ENCODE measurements at places on chromosomes 13 and 19.

- DNase-seq = no peak
Measured at GRCh38 chr13:64020126-64020525, 2604.5 kb upstream of the PCDH20 start.

DNA sequence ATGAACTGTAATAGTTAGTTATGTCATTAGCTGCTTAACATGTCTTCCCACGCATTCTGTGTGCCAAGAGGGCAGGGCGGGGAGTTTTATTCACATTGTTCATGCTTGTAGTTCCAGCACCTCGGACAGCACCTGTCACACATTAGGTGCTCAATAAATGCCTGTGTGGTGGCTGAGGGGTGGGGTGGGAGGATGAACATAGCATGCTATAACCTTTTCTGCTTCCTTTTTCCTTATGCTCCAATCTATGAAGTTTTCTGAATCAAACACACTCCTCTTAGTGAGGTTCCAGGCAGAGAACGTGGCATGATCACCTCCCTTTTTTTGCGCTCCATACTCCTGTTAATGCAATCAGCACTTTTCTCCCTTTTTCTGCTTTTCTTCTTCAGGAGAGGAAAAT, 15.8 kb upstream of the PTPRS start:
- DNase-seq = no peak

- no peak for DNase-seq
Measured at GRCh38 chr19:1028062-1028926, 1.9 kb downstream of the CNN2 start.

GRCh38 chr19:7340959-7341837, 7.5 kb upstream of the ARHGEF18 start:
- peak; percentile 89 for DNase-seq

- no peak for DNase-seq
Measured at GRCh38 chr19:31144075-31144870, 205.0 kb downstream of the TSHZ3 start.

DNA sequence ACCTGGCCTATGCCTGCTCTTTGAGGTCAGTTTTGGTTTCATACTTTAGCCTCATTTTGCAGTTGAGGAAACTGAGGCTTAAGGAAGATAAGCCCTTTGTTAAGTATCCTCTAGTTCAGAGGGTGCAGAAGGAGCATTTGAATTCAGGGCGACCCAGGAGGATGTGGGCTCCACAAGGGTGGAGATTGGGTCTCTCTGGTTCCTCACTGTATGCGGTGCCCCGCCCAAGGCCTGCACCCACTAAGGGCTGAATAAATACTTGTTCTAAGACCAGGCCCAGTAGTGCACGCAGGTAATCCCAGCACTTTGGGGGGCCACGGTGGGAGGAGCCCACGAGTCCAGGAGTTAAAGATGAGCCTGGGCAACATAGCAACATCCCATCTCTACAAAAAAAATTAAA, 768 bp upstream of the SLC44A2 start:
- DNase-seq = no peak

DNA sequence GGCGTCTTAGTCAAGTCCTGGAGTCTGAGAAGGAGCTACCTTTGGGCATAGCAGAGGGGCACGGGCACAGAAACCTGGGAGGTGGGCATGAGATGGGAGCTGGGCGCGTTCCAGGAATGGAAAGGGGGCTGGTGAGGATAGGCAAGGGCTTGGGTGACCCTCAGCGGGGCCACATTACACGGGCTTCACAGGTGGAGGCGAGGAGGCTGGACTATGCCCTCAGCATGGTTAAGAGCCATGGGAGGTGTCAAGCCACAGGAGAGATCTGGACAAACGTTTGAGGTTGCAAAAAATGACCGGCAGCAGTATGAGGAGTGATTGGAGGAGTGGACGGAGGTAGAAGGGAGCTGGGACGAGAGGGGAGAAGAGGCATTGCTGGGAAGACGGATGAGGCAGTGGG, 21.5 kb downstream of the NECTIN2 start:
- no peak for DNase-seq

GRCh38 chr19:8331263-8331845, 10.1 kb downstream of the RPS28 start:
- no peak for DNase-seq

DNA sequence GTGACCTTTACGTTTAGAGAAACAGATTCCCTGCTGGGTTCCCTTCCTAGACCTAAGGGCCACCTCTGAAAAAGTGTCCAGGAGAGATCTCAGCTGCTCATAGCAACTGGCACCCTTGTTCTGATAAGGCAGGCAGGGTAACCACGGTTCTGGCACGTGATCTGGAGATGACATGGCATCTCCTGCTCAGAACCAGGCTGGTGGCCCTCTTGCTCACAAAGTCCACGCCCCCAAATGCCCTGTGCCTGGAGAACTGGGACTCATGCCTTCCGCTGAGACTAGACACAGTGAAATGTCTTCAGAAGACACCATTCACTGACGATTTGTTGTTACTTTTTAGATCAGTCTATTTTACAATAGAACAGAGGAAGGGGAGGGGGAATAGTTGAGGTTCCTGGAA, 174.1 kb downstream of the ZNF536 start:
- no peak for DNase-seq

DNA sequence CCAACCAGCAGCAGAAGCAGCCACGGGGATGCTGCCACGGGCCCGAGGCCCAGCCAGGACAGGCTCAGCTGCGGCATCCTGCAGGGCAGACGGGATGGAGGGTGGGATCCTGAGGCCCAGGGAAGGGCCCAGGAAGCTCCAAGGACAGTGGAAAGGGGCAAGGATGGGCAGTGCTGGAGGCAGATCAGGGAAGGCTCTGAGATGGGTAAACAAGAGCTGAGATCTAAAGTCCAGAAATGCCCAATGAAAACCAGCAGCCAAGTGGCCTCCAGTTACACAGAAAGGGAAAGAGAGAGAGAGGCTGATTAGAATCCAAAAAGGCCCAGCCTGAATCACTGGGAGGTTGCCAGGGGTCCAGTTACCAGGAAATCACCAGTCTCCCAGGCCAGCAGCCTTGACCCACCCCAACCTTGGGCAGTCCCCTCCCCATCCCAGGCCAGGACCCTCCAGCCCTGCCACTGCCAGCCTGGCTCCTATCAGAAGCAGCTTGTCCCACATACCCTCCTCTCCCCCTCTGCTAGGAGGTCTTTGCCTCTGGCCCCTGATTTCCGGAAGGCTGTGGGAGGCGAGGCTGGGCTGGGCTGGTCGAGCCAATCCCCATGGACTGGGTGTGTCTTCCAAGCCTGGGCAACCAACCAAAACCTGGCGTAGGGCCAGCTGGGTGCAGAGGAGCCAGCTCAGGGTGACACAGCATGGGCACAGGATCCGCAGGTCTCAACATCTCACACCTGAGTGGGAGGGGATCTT, at the start of gene CYP4F11:
CYP4F11 (minus strand) TSS at position 198 of the 747 bp plus-strand sequence; CDS start at position 77, 121 bp downstream.
- DNase-seq = peak; percentile 77

- DNase-seq = no peak
Measured at GRCh38 chr19:6572217-6572616, 18.7 kb downstream of the CD70 start.

- no peak for DNase-seq
Measured at GRCh38 chr13:50844084-50844875, 788 bp upstream of the DLEU7 start.

GRCh38 chr13:85366759-85367417, 432.3 kb downstream of the SLITRK6 start:
- DNase-seq = no peak

GRCh38 chr13:72586518-72586917, 140.9 kb downstream of the MZT1 start:
- DNase-seq = no peak

DNA sequence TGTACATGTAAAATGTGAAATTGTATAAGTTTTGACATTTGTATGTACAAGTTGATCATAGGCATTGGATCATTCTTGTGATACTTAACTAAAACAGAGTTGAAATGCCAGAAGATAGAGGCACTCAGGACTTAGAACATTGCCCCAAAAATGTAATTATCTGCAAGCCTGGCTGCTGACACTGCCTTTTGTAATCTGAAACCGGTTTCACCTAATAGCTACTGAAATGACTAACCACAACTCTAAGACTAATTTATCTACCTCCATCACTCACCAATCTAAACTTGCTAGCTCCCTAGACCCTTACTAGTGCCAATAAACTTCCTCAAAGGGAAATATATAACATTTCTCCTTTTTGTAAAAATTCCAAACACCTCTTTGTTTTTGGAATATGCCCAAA, 2596.2 kb downstream of the PCDH9 start:
- no peak for DNase-seq

DNA sequence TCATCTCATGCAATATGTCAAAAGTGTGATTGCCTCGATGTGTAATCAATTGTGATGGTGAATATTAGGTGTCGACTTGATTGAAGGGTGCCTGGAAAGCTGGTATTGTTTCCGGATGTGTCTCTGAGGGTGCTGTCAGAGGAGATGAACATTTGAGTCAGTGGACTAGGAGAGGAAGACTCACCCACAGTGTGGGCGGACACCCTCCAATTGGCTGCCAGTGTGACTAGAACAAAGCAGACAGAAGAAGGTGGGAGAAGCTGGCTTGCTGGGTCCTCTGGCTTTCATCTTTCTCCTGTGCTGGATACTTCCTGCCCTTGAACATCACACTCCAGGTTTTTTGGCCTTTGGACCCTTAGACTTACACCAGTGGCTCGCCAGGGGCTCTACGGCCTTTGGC, 15.5 kb upstream of the CABP5 start:
- DNase-seq = no peak

DNA sequence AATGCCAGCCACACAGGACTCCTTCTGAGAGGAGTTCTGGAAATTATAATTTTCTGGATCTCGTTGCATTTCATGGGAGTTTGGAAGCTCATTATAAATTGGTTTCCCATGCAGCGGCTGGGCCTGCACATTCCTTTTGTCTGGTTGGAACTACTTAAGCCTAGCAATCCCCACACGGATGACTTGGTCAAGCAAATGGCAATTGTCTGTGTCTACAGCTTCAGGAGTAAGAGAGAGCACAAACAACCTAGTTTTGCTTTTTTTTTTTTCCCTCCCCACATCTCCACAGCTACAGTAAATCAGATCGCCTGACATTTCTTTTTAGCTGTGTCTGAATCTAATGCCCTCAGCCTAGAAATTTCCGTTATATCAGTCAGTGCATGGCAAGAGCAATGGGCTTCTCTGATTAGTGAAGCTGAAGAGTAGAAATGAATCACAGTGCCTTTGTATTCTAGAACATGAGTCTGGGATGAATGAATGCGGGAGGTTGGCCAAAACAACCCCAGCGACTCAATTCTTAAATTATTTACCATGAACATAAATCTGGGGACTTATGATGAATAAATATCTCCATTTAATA, 15.1 kb downstream of the PCDH8 start:
- no peak for DNase-seq

DNA sequence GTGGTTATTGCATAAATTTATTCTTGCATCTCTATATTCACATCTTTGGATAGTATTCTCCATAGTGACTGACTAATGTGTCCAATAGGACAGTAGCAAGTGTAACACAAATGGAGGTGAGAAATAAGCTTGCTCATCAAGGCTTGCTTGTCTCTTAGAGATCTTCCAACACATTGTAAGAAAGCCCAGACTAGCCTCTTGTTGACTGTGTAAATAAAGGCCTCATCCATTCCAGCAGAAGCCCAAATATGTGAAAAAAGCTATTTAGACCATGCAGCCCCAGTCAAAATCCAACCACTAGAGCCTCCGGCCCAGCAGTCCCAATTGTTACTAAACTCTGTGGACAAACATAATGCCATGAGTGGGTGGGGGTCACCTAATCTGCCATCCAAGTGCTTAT, 2.7 kb upstream of the ZNF615 start:
- DNase-seq = no peak

DNA sequence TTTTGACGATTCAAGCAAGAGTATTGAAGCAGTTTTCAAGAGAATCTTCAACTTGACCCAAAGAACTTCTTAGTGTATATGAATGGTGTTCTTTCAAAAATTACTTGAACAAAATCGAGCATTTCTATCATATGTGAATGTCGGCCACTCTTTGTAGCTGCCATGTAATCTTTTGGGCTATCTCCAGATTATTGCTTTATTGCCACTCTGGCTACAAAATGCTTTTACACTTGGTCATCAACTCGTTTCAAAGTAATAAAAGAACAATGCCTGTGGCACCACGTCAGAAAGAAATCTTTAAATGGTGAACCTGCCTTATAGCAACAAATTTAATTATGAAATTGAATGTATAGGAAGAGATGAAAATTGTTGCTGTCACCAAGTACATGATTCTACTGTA, 834.5 kb downstream of the GPC5 start:
- no peak for DNase-seq

DNA sequence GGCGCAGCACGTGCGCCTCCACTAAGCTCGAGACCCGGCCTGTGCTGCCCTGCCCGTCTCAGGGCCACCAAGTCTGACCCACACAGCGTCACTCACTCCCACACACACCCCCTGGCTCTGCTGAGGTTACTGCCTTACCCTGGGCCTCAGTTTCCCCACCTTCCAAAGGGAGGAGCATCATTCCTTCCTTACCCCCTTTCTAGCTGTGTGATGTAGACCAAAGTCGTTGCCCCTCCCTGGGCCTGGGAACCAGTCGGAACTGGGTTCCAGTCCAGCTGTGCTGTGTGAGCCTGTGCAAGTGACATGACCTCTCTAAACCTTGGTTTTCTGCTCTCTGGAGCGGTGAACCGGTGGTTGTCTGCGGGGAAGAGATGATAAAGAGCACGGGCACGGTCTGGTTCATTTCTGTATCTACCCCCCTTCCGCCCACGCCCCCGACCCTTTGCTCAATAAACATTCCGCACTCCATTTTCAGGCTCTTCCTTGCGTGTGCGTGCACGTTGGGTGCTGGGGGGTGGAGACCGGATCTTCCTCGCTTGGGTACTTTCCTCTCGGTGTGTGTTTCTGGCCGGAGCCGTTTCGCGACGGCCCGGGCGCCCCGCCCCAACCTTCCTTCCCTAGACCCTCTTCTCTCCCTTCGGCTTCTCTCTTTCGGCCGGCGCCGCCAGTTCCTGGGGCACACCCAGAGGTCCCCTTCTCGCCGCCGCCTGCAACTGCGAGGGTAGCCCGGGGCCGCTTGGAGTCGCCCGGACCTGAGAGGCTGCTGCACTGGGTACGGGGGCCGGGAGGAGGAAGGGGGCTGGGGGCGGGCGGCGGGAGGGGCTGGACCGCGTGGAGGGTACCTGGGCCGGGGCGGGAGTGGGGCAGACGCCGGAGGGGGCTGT, at the start of gene ZNF581:
ZNF581 (plus strand) TSS at position 647 of the 884 bp plus-strand sequence. CDS start 923 bp downstream, outside the sequence.
- DNase-seq = peak; percentile 91

DNA sequence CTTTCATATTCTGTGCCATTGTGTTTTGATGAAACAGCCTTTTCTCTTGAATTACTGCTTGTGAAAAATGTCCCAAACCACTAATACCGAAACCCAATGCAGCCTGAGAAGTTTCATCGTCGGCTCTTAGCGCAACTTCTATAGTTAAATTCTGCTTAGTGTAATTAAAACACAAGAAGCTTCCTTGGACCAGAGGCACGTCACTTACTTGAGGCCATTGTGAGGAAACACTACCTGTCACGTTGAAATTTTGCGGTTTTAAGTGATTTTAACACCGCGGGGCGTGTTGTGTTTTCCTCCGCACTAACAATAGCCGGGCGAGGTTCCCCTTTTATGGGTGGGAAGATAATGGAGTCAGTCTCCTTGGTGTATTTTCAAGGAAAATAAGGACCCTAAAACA, 70.9 kb downstream of the GGACT start:
- DNase-seq = no peak

- no peak for DNase-seq
Measured at GRCh38 chr13:29564818-29565217, 30.7 kb downstream of the SLC7A1 start.

All from suprapubic skin (tissue), 4 donors.